ENCODE measurements at places on chromosomes 6 and 20.

DNA sequence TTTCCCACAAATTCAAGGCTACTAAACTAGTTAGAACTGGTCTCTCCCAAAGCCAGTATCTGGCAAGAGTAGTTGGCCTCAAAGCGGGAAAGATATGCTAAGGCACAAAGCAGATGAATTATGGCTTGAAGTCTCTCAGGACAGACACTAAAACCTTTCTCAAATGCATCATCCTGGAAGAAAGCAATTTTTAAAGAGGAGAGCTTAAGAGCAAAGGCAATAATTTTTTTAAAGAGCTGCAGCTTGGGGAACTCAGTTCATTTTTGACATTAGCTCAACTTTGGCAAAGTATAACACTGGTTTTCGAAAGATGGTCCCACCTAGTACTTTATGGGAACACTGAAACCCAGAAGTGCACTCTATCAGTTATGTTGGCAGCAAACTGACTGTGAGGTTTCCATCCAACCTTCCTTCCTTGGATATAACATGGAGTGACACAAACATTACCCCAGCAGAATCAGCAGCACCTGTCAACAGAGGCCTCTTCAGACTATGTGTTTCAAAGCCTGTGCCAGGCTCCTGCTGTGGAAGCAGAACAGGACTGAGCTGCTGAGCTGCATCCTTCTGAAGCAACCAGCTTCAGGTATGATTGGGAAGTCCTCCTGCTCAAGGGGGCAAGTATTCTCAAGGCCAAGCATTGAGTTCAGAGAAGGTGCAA lies 852.3 kb upstream of the HS3ST5 start:
- no peak for DNase-seq

GRCh38 chr20:43194137-43194536 lies 4.4 kb upstream of the PTPRT start:
- DNase-seq, result no peak

DNA sequence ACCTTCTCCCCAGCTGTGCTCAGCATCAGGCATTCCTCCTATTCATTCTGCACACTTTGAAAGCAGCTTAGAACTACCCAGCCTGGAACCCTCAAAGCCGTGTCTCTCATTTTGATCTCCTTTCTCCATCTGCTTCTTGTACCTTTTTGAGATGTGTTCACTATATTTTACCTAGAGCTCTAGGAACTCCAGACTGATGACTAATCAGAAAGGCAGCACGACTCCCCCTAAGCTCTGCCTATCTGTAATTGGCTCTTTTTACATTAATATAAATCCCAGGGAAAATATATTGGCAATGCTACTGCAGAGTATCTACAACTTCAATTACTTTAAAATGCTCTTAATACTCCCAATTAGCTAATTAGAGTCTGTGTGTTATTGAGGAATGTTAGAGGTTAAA lies 671.5 kb downstream of the CBLN4 start:
- DNase-seq, result no peak

DNA sequence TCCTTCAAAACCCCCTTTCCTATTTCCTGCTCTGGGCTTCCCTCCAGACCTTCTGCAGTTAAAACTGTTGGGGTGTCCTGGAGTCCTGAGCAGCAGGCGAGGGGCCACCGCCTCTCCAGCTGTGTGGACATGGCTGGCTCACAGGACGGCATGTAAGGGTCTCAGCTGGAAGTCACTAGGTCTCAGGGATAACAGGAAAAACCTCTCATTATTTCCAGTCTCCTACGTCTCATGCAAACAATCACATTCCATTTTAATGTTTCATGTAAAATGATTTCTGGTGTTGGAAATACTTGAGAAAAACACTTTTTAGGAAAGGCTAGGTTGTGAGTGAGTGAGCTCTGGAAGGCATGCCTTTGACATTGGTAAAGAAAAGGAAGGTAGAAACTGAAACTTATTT lies 158.7 kb downstream of the SCML4 start:
- no peak for DNase-seq

GRCh38 chr20:19539191-19539590 lies 218.9 kb upstream of the RIN2 start:
- no peak for DNase-seq

- no peak for DNase-seq
Measured at GRCh38 chr6:137150072-137150471, 23.4 kb downstream of the IL22RA2 start.

- DNase-seq, result no peak
Measured at GRCh38 chr6:116210750-116211425, 43.0 kb downstream of the TSPYL4 start.

GRCh38 chr6:129852257-129852858 lies 8.8 kb downstream of the TMEM244 start:
- DNase-seq, result no peak

GRCh38 chr6:130381459-130382380 lies 15.9 kb downstream of the TMEM200A start:
- DNase-seq, result peak; percentile 6

DNA sequence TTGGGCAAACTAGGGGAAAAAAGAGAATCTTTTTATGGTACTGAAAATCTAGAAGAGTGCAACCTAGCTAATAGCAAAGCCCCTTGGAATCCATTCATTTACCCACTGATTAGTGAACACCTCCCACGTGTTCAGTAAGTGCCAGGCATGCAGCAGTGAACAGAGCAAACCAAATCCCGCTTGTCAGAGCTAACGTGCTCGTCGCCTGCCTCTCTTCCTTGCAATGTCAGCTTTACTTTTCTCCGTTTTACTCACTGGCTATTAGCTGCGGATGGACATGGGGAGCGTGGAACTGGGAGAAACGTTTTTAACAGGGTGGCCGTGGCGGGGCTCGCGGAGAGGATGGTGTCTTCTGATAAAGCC lies 120.4 kb downstream of the SYNDIG1 start:
- no peak for DNase-seq

- no peak for DNase-seq
Measured at GRCh38 chr6:11368760-11369159, 136.3 kb upstream of the NEDD9 start.

- no peak for DNase-seq
Measured at GRCh38 chr20:8670893-8671215, 398.0 kb upstream of the PLCB4 start.

GRCh38 chr6:25465941-25466340 lies 186.1 kb upstream of the SCGN start:
- DNase-seq, result no peak

- DNase-seq, result no peak
Measured at GRCh38 chr6:160049346-160049745, 72.3 kb upstream of the SLC22A1 start.

DNA sequence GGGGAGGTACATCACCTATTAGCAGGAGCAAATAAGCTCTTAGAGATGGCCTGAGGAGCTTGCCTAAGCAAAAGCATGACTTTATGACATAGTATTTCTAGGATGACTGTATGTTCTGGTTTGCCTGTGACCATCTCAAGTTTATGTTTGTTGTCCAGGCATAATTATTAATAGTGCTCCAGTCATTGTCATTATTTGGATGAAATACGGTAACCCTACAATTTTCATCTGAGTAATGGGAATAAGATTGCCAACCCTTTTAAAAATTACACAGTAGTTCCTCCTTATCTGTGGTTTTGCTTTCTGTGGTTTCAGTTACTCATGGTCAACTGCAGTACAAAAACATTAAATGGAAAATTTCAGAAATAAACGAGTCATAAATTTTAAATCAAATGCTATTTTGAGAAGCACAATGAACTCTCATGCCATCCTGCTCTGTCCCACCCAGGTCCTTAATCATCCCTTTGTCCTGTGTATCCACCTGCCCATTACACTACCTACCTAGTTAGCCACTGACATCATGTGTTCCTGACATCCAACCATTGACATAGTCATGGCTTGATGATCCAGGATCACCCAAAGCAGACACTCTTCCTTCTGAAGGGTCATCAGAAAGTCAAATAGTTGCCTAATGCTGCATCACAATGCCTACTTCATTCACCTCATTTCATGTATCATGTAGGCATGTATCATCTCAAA lies 27.0 kb upstream of the TFB1M start:
- no peak for DNase-seq

- DNase-seq, result no peak
Measured at GRCh38 chr20:35276408-35276807, 1.5 kb downstream of the MMP24OS start.

- DNase-seq, result no peak
Measured at GRCh38 chr20:44137266-44137801, 49.7 kb downstream of the JPH2 start.

- peak; percentile 58 for DNase-seq
Measured at GRCh38 chr6:129683601-129684322, 26.2 kb downstream of the ARHGAP18 start.

DNA sequence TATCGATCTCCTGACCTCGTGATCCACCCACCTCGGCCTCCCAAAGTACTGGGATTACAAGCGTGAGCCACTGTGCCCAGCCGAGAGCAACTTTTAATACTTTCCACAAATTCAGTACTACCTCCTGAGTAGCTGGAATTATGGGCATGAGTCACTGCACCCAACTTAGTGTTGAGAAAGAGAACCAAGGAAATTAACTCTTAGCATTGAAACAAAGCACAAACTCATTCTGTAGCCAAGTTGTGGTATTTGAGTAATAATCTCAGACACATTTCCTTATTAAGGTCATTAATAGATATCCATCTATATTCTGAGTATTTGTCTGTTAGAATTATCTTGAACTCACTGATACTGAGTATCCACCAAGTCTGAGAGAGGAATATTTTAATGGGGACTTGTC lies 14.3 kb upstream of the ELOVL2 start:
- DNase-seq, result no peak

DNA sequence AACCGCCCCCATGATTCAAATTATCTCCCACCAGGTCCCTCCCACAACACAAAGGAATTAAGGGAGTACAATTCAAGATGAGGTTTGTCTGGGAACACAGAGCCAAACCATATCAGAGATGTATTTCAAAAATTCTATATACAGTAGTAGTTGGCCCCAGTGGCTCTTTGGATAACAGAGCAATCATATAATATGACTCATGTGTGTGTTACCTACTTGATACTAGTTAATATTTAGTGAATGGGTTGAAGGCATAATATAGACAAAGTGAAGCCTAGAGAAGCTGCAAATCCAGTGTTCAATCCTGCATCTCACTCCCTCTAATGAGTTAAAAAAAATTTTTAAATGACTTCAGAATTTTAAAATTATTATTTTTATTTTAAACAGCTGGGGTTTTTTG lies 43.2 kb downstream of the KAT14 start:
- DNase-seq, result no peak

DNA sequence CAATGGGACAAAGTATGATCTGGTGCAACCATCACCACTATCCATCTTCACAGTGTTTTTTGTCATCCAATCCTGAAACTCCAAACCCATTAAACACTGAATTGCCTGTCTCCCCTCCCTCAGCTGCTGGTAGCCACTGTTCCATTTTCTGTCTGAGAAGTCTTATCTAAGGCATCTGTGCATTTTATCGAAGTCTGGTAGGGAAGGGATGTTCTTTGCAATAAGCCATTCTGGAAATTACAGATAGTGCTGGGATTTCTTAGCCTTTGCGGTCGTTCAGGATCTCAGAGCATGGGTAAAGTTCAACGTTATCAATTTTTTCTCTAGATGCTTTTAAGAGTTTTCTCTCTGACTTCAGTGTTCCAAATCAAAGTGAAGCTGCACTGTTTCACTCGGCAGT lies 24.1 kb downstream of the KIF25 start:
- no peak for DNase-seq

DNA sequence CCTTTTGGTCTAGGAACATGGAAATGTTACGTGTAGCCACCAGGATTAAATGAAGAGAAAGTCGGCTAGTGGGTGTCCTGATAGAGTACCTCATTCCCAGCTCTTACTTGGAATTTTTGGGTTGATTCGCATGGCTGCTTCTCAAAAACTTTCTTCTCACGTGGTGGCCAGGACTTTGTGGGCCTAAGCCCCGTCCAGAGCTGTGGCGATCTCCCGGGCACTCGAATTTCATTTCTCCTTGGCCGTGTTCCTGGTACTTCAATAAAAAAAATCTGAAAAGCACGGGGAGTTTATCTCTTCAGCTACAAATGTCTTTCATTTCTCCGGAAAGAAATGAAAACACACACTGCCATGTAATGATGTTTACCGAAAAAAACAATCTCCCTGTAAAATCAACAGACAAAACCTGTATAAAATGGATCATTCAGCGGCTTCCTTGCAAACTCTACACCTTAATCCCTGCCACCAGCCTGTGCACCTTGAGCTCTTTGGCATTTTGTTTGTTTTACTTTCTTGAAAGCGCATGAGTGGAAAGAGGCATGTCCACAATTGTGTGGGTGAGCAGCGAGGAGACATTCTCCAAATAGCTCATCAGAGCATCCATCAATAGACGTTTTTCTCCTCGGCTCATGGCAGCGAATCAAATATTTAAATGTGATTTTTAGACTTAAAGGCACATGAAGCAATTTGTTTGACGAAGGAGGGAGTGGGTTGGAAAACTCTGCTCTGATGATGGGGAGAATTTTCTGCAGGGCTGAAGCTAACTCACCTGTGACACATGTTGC lies 173.1 kb downstream of the TFAP2C start:
- DNase-seq, result no peak

- no peak for DNase-seq
Measured at GRCh38 chr6:15429141-15430110, 183.6 kb downstream of the JARID2 start.

DNA sequence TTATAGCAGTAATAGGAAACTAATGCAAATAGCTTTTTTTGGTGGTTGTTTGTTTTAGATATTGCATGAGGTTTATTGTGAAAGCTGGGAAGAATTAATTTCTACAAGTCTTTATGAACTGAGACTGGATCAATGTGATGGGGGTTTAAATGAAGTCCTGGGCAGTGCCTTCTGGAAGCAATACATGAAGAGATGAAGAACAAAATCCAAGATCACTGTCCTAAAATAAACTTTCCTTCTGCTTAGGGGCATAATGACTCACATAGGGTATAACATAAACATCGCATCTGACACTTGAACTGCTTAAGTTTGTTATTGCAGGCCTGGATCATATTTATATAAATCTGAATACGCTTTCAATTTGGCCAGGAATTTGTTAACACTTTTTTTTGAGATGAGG lies 20.9 kb upstream of the SHLD1 start:
- no peak for DNase-seq

DNA sequence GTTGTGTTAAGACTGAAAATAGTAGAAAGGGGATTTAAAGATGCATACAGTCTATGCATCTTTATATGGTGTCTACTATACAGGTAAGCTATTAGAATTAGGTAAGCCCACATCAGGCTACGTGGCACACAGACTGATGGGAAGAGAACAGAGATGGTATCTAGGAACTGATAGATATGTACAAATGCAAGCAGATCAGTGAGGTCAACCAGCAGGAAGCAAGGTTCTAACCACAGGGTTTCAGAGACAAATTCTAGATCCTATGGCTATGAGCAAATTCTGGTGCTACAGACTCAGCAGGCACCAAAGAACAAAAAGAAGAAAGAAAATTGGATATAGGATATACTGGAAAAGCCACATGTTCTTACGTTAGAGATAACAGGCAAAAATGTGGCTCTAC lies 110.6 kb downstream of the TRDN start:
- no peak for DNase-seq

GRCh38 chr20:35491823-35492222 lies 36.4 kb downstream of the CEP250 start:
- DNase-seq, result no peak

- DNase-seq, result no peak
Measured at GRCh38 chr6:170178561-170179477, 112.1 kb downstream of the DLL1 start.

GRCh38 chr6:86502497-86502896 lies 434.8 kb upstream of the HTR1E start:
- DNase-seq, result no peak

All from stimulated activated CD4-positive, alpha-beta T cell treated with anti-CD3 and anti-CD28 coated beads, Interleukin-4, amount 100 ng/mL, for 1 hour (primary cell).